ENCODE measurements at places on chromosomes 11 and 22. TPM values are rescaled to one million over a fixed set of nuclear protein-coding genes. Genes with fewer than 3 reads are reported as not detected.

Gene SCT
- not detected for polyA plus RNA-seq

DNA sequence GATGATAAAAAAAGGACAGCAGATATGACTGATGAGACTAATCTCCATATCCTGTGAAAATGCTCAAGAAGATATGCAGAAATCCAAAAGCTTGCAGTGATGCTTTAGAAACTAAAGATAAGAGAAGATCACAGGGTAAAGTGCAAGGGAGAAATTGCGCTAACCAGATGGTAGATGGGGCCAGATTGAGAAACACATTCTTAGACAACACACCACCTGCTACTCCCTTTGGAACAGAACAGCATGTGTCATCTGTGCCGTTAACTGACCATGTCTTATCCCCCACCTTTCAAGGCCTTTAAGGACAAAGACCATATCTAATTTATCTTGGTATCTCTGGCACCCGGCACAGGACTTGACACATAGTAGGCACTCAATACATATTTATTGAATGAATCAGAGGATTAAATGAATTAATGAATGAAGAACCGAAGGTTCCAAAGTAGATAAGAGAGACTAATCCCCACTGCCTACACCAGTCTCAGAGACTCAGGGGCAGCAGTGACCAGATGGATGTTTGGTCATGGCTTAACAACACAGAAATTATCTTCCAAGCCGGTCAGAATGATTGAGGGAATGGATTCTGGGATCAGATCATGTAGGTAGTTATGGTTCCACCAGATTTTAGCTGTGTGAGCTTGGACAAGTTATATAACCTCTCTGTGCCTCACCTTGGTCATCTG lies 12.3 kb upstream of the P2RY2 start:
- no peaks in the 10 kb centered on the region for H3K4me1 ChIP-seq
- no peaks in the 10 kb centered on the region for H3K27me3 ChIP-seq
- no peak for DNase-seq
- no peaks in the 10 kb centered on the region for H3K36me3 ChIP-seq
- no peak overlapping the region for H3K27ac ChIP-seq

GRCh38 chr11:35650467-35650866 lies 12.1 kb upstream of the TRIM44 start:
- no peak overlapping the region for H3K27ac ChIP-seq
- H3K4me1 ChIP-seq: no peaks in the 10 kb centered on the region
- H3K36me3 ChIP-seq: no peaks in the 10 kb centered on the region
- DNase-seq: no peak

Gene TSSK2
- not detected for polyA plus RNA-seq

Gene HTR3A
- polyA plus RNA-seq: not detected

Gene CARD16
- polyA plus RNA-seq: 30.7 TPM

Gene TCN2
- polyA plus RNA-seq: 12.4 TPM

All from GM12878 (cell line).